ENCODE measurements at places on chromosomes 16 and 17.

DNA sequence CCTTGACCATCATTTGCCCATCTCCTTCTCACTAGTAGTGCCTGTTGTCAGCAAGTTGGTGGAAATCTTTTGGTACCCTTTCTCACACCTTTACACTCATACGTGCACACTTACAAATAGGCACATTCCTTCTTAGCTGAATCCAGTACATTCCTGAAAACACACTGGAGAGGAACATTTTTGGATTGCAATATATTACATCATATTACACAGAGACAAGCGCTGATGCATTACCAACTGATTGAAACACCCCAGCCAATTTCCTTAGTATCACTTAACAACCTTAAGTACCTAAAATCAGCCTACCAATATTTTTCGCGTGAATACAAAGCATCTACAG, 64.1 kb downstream of the PLCG2 start:
- no peak for DNase-seq

DNA sequence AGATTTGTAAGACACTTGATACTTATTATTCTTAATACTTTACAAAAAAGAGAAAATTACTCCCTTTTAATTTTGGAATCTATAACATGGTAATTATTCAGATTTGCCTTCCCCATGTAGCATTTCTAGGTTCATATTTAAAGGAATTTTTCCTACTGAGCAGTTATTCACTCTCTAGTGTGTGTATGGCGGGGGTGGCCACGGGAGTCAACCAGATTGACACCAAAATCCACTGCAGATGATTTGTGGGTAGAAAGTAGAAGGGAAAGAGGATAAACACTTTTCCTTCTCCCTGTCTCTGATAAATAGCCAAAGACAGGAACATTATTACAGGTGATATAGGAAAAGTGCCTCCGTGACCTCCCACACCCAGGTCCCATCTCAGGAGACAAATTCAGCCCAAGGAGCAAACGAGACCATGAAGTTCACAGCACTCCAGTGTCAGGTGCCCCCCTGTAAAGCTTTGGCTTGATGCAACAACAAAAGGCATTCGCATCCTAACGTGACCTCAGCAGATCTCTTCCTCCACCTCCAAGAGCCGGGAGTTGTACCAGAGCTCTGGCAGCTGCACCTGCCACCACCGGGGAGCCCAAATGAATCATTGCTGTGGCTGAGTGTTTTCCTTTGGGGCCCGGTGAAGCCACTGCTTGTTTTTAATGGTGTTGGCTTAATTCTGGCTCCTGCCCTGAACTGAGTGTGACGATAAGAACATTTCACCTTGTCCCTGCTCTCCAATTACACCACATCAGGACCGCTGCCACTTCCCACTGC, 92.7 kb upstream of the NOL11 start:
- peak; percentile 80 for DNase-seq

DNA sequence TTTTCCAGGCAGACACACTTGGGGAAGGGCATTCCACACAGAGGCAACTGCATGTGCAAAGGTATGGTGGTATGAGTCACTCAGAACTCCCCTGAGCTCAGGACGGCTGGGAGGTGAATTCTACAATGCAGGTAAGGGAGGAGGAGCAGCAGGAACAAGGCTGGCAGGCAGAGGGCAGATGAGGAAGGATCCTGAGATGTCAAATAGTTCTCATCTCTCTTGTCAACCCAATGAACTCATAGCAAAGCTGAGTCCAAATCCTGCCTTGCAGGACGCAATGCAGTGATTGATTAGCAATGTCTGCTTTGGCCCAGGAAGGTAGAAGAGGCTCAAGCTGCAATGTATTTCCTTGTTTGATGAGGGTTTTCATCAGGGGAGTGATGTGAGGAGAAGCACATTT, 243.5 kb downstream of the XYLT1 start:
- no peak for DNase-seq

DNA sequence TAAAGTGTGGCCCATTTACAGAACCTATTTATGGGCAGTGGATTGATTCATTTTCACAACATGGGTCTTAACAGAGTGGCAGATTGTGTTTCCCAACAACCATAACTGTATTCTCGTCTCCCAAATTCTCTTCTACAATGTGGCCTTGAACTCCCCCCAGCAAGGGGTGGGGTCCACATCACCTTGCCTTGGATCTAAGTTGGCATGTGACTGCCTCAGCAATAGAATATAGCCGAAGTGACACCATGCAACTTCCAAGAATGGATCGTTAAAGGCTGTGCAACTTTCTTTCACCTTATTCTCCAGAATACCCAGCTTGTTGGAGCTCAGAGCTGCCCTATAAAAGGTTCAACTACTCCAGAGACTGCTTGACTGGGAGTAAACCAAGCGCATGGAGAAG, 72.0 kb upstream of the CDH5 start:
- DNase-seq, result no peak

DNA sequence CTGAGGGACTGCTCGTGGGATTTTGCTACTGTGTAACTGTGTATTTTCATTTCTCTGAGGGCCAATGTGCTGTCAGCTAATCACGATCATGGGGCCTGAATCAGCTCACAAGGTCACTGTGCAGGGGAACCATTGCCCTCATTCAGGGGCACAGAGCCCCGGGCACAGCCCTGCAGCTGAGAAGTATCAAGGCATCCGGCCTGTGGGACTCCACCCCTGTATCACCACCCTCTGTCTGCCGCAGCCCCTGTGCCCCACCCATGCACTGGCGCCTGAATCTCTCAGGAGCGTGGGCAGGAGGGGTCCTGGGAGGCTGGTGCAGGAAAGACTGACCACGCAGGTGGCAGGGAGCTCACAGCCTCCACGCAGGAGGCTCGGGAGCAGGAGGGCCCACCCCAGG, 43.4 kb upstream of the RASD1 start:
- no peak for DNase-seq

- DNase-seq, result no peak
Observed at GRCh38 chr17:8537734-8538133, 92.8 kb downstream of the MYH10 start.

DNA sequence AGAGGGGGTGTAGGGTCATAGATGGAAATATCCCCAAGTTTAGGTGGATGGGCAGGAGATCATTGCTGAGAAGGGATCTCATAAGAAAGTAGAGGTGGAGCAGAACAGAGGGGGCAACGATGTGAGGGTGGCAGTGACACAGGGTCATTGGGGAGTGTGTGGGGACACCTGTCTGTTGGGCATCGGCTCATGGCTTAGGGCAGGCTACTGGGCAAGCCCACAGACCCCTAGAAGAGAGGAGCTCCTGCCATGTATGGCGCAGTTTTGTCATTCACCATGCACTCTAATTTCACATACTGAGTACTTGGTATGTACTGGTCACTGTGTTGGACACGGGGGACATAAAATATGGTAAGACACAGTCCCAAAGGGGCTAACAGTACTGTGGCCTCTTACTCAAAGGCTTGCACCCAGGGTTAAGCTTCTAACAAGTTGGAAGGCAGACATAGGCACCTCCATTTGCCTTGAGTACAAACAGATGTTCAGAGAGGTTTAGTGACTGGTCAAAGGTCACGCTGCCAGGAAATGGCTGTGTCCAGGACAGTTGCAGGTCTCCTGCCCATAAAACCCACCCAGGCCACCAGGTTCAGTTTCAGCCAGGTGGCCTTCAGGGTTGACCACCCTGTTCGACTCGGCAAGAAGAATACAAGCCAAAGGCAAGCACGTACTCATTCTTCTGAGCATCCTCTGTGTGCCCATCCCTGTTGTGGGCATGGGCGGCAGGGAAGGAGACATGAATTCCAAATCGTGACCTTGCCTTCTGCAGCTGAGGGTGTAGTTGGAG, 580.2 kb downstream of the KCNJ18 start:
- DNase-seq, result no peak

DNA sequence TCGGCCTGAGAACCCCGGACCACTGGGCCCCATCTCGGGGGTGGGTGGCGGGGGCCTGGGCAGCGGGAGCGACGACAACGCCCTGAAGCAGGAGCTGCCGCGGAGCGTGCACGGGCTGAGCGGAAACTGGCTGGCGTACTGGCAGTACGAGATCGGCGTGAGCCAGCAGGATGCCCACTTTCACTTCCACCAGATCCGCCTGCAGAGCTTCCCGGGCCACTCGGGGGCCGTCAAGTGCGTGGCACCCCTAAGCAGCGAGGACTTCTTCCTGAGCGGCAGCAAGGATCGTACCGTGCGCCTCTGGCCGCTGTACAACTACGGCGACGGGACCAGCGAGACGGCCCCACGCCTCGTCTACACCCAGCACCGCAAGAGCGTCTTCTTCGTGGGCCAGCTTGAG, 8.9 kb upstream of the SERPINF2 start:
- no peak for DNase-seq

GRCh38 chr17:74453665-74454196, 12.7 kb upstream of the CD300A start:
- peak; percentile 89 for DNase-seq

- DNase-seq, result no peak
Observed at GRCh38 chr17:2111691-2112090, 56.8 kb downstream of the HIC1 start.

DNA sequence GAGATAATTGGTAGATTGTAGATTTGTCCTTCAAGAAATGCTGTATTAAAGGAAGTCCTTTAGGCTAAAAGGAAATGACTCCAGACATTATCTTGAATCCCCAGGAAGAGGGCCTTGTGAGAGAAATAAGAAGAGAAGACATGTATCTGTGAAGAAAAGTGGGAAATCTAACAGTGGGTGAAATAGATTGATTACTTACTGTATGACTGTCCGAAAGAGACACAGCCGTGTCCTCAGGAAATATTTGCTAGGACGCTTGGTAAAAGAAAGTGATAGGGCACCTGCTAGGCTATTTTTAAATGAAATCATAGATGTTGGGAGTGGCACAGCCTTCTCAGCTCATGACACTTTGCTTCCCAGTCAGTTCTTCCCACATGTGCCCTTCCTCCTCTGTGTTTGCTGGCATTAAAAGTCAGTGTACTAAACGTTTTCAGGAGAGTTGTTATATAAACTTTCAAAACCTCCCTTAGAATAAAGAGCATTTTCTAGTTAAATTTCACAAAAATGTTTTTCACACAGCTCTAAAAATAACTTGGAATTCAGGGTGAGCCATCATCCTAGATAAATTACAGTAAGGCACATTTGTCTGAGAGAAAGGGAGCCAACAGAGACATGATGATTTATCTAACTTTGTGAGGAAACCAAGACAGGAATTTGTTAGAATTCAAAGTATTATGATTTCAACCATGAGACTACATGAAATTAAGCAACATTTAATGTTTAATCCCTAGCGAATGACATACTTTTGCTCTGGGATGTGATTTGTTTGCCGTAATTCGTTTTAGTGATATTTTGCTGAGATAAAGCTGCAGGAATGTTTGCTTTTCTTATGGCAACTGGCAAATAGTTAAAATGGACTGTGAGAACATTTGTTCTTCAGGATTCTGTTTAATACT, 35.0 kb downstream of the DHRS7B start:
- DNase-seq, result no peak

DNA sequence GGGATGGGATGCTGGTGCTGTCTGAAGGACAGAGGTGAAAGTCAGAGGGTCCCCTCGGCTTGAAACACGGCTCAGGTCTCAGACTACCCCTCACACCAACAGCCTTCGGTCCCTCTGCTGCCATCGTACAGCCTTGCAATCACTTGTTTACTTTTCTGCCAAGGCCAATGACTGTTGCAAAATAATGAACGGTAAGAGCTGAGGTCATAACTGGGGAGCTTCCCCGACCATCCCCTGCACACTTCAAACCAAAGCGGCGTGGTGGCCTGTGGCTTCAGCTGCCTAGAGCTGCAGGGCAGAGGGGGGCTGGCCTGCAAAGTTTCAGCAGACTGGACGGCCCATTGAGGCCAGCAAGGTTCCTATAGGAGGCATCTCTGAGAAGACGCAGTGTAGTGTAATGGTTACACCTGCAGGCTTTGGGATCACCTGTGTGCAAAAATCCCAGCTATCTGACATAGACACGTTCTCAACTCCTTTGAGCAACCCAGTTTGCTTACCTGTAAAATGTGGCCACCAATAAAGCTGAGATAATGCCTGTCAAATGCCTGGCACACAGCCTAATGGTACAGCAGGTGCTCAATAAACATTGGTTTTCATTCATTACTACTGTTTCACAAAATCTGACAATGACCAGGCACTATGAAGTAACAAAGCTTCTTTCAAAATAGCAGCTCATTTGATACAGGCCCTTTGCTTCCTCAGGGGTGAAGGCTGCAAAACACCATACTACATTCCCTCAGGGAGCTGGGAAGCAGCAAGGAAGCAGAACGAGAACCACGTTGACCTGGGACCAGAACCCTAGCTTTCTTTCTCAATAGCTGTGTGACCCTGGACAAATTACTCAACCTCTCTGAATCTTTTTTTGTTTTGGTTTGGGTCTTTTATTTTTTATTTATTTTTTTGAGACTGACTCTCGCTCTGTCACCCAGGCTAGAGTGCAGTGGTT, 5.0 kb downstream of the PAM16 start:
- peak; percentile 64 for DNase-seq

DNA sequence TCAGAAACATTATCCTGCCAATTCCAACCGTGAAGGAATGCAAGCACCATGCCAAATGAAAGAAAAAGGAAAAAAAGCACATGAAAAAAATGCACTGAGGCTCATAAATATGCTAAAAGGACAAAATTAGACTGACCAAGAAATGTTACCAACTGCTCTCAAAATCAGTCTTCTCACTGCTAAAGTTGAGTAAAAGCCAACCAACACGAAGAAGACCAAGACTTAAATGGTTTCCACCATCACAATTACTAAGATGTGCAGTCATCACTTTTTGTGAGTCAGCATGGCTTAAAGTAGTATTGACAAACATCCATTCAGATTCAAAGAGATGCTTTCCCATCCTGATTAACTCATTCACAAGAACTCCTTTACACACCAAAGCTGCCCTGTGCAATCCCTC, 16.4 kb downstream of the CDYL2 start:
- DNase-seq, result no peak

DNA sequence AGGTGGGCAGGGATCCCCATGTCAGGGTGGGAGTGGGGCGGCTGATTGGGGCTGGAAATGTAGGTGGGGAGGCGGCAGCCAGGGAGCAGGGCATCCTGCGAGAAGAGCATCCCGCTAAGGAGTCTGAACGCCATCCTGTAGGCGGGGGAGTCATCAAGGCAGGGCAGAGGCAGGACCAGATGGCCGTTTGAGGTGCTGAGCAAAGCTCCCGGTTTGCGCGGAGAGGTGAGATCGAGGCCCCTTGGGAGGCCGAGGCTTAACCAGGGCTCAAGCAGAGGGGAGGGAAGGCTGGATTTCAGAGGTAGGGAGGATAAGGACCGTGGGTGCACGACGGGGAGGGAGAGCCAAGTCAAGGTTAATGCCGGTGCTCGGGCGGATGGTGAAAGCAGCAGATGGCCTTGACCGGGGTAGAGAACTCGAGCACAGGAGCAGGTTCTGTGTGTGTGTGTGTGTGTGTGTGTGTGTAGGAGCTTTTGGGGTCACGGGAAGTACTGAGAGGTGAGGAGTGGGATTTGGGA, 472 bp upstream of the NME2 start:
- no peak for DNase-seq

All from NCI-H774 (cell line).